ENCODE measurements at places on chromosomes 2 and 18.

DNA sequence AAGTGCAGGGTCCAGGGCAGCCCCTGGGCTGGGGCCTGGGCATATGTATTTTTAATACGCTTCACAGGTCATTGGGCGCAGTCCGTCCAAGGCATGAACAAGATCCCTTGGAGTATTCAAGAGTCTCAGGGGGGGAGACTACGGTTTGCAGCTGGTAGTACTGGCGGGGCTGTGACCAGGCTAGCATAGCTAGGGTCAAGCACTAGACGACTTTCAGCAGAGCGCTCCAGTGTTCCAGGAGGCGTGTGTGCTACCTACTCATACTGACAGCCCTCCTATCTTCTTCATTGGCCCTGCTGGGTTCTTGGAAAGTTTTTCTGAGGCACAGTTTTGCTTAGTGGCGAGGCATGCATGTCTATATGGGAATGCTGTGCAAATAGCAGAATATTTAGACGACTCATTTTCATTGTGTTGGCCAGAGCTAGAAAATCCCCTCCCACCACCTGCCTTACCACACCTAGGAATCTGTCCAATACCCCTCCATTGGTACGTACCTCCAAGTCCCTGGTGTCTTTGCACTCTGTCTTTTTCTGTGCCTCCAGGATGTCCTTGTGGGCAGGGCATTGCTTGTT is 68.2 kb downstream of the GLI2 start:
- DNase-seq = no peak

GRCh38 chr18:21241301-21242048 is 557 bp upstream of the GREB1L start:
- no peak for DNase-seq

GRCh38 chr2:102622646-102623045 is 3.3 kb downstream of the SLC9A2 start:
- DNase-seq = no peak

- DNase-seq = no peak
Measured at GRCh38 chr2:3442185-3442584, 62.7 kb downstream of the TRAPPC12 start.

- DNase-seq = no peak
Measured at GRCh38 chr2:23522726-23523372, 137.9 kb downstream of the KLHL29 start.

DNA sequence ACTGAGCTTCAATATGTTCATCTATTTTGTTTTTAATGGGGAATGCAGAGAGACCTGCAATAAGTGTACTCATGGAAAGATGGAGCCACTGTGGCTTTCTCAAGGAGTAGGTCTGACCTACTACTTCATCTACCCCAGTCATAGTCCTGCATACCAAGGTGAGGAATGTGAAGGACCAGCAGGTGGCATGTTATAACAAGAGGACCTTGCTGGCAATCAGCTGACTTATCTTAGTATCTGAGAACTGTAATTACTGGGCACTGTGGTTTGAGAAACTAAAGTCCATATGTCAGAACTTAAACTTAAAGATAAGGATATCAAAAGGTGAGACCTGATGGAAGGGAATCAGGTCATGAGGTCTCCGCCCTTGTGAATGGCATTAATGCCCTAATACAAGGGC is 1104.2 kb downstream of the BCL11A start:
- DNase-seq = no peak

GRCh38 chr2:216690456-216690852 is 4.9 kb downstream of the IGFBP5 start:
- DNase-seq = no peak

DNA sequence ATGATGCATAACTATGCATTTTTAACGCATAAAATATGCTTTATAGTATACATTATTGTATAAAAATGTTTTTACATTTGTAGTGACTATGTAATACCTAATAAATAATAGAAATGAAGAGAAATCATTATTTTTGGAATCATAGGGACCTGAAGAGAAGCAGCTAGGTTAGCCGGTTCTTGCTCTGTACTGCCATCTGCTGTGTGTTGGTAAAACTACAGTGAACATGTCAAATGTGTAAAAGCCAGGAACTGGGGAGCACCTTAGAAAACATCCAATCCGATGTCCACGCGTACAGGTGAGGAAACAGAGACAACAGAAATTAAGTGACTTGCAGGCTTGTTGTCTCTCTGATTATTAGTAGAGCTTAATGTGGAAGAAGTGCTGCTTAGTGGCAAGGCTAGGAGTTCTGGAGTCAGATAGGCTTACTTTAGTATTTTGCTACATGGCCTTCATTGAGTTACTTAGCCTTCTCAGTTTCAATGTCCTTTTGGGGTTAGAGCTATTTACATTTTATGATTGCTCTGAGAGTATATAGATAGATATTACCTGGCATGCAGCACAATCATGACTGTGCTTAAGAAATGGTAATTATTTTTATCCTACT is 386.5 kb downstream of the DLGAP1 start:
- DNase-seq = peak; percentile 48

DNA sequence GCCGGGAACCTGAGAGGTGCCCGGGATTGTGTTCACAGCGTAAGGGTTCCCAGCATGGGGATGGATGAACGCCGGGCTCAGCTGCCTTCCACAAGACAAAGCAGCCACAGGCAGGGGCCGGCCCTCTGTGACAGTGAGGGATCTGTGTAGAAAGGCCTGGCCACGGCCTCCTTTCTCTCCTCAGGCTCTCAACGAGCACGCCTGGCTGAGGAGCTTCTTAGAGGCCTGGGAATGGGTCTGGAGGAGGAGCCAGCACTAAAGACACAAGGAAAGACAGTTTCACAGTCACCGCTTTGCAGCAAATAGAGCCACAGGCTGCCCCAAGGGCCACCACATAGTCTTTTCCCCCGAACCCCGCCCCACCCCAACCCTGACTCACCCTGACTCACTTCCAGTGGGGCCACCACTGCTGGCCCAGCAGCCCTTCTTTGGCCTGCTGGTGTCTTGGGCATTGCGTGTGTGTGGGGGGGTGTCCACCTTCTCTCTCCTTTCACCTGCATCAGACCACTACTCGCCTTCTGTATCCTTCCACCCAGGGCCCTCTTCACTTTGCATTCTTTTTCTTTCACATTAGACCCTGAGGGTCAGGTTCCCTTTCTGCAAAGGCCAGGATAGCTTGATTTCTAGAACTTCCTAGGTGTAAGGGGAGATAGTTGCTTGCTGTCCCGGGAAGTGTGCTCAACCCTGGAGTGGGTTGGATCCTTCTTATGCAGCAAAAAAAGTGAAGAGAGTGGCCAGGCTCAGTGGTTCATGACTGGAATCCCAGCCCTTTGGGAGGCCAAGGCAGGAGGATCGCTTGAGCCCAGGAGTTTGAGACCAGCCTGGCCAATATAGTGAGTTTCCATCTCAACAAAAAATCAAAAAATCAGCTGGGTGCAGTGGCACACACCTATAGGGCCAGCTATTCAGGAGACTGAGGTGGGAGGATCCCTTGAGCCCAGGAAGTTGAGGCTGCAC is 19.3 kb upstream of the HPCAL1 start:
- no peak for DNase-seq

DNA sequence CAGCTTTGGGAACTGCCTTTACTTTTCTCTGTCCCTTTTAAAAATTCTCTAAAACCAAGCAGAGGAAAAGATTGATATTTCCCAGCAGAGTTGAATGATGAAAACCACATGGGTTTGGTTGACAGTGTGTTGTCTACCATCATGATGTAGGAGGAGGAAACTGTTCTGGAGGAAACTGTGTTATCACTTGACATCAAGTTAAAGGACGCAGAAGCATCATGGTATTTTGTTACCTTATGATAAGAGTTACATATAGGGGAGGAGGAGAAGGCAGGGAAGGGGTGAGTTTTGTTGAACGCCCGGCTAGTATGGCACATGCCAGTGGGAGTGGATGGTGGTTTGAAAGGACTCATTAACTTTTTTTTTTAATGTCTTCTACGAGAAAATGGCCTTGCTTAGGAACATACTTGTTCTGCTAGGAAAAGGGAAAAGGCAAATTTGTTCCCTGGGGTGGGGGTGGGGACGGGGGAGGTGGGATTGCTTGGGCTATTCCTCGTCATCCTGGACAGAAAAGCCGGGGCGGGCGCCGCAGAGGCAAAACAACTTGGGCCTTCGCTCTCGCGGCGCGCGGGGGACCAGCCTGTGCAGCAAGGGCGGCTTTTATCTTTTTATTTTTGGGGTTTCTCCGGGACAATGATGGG is 766 bp downstream of the TMEM17 start:
- no peak for DNase-seq

DNA sequence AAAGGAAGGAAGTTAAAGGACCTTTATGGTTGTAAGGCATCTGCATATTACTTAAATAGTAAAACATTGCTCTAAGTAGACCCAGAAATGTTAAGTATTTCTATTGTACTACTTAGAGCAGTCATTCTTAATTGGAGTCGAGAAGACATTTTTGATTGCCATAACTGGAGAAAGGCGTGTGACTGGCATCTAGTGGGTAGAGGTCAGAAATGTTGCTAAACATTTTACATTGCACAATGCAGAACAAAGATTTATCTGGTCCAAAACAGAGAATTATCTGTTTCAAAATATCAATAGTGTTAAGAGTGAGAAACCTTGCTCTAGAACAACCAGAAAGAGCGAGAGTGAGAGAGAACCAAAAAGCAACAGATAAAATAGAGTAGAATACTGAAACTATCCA is 23.3 kb upstream of the ROCK1 start:
- DNase-seq = no peak

DNA sequence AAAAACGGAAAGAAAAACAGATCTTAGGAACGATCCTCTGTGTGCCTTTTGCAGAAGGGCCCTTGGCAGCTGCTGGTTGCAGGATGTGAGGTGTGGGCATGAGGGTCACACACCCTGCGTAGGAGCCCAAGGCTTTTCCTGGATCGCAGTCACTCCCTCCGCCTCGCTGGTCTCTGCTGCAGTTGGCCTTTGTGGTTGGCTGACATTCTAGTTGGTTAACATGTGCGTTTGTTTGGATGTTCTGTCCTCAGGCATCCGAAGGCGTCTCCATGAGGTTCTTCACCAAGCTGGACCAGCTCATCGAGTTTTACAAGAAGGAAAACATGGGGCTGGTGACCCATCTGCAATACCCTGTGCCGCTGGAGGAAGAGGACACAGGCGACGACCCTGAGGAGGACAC is 61.7 kb downstream of the INPP5D start:
- no peak for DNase-seq

- no peak for DNase-seq
Measured at GRCh38 chr18:11861583-11862288, 10.5 kb downstream of the CHMP1B start.

GRCh38 chr18:9941103-9941502 is 27.3 kb downstream of the VAPA start:
- no peak for DNase-seq

DNA sequence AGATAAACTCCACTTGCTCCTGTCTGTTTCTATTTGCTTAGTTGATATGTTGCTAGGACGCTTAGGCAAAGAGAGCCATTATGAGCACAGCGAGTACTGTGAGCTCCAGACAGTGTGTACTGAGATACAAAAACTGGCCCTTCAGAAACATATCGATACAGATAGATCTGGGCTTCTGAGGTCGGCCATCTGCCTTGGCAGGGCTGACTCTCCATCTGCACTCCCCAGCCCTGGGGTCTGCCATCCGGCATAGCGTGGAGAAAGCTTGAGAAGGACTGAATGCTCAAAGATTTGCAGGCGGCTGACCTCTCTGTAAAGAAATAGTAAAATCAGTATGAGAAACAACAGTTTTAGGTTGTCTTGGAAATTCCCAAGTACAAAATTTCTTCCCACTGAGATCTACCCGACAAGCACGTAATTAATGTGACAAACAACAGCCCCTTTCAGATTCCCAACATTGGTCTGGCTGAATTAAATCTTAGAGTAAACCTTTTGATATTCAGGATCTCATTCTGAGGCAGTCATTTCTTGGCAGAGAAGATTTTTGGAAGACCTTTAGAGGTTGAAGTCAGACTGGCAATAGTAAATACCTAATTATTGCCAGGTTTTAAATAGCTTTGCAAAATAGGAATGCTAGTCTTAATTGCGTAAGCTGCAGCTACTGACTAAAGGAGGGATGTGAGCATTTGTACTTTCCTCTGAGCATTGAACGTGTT is 127.4 kb downstream of the CHST9 start:
- no peak for DNase-seq

- no peak for DNase-seq
Measured at GRCh38 chr18:63147973-63148372, 171.6 kb downstream of the BCL2 start.

DNA sequence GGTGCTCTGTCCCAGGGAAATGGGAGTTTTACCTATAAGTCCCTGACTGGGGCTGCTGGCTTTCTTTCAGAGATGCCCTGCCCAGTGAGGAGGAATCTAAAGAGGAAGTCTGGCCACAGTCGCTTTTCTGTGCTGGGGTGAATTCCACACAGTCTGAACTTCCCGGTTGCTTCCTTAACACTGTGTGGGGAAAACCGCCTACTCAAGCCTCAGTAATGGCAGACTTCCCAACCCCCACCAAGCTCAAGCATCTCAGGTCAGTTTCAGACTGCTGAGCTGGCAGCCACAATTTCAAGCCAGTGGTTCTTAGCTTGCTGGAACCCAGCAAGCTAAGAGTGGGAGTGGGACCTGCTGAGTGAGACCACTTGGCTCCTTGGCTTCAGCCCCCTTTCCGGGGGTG is 54.9 kb downstream of the NUP35 start:
- DNase-seq = no peak

DNA sequence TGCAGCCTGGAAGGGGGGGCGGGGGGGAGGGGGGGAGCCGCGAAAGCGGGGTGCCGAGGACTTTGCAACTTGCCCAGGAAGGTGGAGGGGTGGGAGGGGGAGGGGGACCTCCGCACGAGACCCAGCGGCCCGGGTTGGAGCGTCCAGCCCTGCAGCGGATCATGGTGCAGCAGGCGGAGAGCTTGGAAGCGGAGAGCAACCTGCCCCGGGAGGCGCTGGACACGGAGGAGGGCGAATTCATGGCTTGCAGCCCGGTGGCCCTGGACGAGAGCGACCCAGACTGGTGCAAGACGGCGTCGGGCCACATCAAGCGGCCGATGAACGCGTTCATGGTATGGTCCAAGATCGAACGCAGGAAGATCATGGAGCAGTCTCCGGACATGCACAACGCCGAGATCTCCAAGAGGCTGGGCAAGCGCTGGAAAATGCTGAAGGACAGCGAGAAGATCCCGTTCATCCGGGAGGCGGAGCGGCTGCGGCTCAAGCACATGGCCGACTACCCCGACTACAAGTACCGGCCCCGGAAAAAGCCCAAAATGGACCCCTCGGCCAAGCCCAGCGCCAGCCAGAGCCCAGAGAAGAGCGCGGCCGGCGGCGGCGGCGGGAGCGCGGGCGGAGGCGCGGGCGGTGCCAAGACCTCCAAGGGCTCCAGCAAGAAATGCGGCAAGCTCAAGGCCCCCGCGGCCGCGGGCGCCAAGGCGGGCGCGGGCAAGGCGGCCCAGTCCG is 540 bp downstream of the SOX11 start:
- peak; percentile 64 for DNase-seq

DNA sequence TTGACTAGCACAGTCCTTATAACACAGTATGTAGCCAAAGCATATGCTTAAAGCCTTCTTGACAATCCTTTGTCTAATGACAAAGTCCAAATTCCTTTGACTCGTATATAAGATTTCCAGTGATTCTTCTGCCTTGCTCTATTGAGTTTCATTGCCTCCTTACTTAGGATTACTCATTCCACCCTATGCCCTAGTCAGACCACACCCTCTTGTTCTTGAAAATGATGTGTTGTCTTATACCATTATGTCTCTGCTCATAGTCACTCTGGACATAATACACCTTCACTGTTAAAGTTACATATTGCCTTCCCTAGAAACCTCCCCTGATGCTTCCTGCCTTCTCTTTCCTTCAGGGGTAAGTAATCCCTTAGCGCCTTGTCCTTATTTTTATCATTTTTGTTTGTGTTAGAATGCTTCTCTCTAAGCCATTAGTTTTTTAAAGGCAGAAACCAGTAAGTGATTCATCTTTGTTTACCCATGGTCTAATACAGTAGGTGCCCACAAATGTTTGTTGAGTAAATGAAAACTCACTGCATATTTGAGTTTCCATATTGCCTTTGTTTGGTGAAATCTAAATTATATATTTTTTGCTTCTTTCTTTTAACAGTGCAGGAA is 19.3 kb downstream of the GPD2 start:
- no peak for DNase-seq
